ENCODE measurements at places on chromosomes 1 and 21.
A peak's percentile ranks its signal among the peaks of the same experiment; 100 is the strongest.

DNA sequence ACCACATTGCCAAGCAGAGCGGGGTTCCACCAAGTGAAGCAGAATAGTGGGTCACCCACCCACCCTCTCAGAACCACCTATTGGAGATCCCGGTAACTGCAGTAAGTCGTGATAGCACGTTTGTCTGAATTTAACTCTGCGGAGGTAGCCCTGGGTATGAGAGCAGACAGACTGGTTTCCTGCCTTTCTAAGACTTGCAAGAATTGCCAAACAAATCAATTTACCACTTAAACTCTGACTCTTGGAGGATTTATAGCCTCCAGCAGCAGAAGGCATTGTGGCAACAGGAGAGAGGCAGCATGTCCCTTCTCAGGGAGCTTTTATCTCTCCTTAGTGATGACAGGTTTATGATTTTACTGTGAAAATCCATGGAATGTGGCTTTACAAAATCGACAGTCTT lies 287.9 kb upstream of the FMN2 start:
- no peak for DNase-seq

DNA sequence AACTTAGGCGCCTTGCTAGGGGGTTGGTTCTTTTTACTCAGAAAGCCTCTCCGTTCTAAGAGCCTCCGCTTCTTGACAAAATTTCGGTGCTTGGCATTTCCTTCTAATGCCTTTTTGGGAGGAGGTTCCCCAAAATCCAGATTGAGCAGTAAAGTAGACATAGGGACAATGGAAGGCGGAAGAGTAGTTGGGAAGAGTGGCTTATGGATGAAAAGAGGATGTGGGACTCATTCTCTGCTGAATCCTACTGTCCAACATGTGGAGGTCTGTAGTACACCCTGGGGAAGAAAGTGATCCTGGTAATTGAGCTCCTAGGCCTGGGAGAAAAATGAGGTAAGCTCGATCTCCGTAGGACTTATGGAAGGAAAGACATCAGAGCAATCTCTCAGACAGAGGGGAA lies 777 bp upstream of the METTL25B start:
- no peak for DNase-seq

DNA sequence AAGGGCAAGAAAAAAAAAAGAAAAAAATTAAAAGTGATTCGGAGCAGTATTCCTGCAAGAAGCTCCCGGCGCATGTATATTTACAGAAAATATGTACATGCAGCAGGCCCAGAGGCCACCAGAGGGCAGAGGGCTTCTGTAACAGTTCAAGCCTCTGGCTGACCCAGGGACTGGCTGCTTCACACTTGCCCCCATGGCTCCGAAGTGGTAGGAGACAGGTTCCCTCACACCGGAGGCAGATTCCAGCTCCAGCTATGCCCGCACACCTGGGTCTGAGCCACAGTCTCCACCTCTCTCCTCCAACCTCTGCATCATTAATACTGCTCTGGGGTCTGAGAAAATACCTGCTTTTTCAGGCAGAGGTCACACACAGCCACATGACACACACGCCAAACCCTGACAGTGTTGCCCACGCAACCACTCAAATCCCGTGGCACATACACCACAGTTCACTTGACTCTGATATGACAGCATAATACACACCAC lies 2.2 kb upstream of the ARHGAP30 start:
- peak; percentile 64 for DNase-seq

DNA sequence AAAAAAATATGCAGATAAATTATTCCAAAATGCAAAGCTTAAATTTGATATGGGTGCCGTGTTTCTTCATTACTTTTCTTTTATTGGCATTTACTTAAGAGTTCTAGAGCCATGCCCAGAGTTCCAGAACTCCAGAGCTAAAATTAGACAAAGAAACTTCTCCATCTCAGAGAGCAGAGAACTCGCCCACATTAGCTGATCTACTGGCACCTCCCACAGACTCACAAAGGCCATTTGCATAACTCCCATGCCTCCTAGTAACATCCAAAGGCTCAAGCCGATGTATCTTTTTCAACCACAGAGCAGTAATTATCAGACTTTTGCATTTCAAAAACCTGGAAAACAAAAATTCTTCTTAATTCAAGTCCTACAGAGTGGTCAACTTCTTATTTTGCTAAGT lies 323.8 kb upstream of the ST6GALNAC5 start:
- DNase-seq: no peak

DNA sequence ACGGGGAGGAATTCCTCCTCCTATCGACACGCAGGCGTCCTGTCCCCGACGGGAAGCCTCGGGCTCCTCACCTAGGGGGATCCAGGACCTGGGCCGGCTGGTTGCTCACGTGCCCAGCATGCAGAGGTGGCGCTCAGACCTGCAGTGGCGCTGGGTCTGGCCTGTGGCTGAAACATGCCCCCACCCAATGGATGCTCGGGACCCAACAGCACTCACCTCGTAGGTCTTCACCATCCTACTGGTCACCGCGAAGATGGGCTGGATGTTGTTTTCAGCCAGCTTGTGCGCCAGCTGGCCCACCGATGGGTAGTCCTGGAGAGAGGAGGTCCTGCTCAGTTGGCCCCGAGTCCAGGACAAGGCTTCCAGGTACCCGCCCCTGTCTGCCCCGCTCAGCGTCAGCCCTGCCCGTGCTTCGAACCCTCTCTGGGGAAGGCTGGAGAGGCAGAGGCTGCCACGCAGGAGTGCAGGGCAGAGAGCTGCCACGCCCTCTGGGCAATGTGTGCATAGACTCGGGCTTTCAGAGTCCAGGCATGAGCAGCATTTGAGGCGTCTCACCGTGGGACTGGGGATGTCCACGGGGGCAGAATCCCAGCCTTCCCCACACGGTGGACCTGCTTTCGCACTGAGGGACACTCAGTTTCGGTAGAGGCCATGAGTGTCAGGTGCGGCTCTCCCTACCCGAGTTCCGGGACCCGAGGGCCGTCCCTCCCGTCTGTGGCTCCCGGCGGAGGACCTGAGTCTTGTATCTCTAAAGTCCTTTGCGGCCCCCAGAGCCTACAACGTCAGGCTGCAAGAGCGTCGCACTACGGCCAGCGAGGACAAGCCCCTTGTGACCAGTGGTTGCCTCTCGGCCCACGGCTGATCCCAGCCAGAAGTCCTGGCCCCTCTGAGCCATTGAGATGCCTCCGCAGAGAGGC lies 21.6 kb downstream of the ITGB2 start:
- no peak for DNase-seq

DNA sequence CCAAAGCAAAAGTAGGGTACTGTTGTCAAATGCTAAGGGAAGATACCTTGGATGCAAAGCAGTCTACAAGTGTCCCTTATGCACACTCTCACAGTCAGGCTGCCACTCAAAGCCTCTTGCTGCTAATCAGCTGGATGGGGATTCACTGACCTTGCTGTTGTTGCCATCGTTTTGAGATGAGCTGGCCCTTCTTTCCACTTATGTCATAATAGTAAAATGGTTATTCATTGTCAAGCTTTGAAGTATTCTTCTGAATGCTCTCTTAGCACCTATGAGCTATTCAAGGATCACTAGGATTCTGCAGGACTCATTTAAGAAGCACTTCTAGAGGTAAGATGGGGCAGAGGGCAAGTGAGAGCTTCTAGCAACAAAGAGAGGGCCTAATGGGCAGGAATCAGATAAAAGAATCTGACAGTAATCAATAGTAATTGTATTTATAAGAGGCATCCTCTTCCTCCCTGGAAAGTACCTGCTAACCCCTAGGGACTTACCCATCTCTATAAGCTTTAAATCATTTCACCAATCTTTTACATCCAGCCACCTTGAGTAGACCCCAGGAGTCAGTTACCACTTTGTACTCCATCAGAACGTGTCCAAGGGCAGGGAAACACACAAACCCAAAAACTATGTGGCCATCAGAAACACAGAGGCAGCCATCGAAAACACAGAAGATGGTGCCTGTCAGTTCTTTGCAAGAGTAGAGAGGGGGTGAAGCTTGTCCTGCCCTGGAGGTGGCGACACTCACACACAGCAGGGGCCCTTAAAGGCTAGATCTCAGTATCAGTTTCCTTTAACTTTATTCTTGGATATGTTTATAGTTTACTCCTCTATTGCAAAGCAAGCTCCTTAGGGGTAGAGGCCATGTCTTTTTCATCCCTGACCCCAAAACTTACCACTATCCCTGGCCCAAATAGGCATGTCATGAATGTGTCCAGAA lies 103.7 kb upstream of the NFIA start:
- peak; percentile 58 for DNase-seq

- DNase-seq: peak; percentile 19
Observed at GRCh38 chr1:211281320-211282022, 22.3 kb downstream of the RCOR3 start.

GRCh38 chr1:104852151-104852550 lies 1102.5 kb downstream of the AMY1C start:
- DNase-seq: no peak

DNA sequence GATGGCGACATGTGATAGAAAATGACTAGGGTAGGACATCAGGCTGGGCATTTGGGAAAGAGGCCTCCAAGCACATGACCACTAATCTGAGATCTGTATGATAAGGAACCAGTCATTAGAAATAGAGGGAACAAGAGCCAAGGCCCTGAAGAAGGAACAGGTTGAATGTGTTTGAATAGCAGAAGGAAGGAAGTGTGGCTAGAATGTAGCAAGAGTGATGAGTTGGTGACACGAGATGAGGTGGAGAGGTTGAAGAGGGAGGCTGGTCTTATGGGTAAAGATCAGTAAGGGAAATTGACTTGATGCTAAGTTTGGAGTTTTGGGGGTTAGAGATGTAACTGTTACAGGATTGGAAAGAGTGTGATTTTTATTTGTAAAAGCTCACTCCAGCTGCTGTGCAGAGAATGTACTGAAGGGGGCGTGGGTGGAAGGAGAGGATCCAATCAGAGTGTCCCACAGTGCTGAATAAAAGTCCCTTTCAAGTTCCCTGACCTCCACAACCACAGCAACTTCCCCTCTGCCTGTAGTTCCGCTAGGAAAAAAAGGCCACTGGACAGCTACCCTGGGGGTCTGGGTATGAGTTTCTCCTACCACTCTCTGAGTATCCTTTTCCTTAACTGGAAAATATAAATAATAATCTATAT lies 295.0 kb downstream of the OMA1 start:
- peak; percentile 12 for DNase-seq

GRCh38 chr1:204313675-204314074 lies 46.1 kb downstream of the PLEKHA6 start:
- no peak for DNase-seq

- no peak for DNase-seq
Observed at GRCh38 chr1:177017287-177017852, 147.1 kb downstream of the ASTN1 start.

- DNase-seq: no peak
Observed at GRCh38 chr1:187680823-187681222, 852.1 kb downstream of the PLA2G4A start.

GRCh38 chr1:151455966-151456365 lies 3.3 kb downstream of the POGZ start:
- no peak for DNase-seq

- no peak for DNase-seq
Observed at GRCh38 chr1:119564548-119564947, 57.5 kb downstream of the HSD3B1 start.

All from activated CD4-positive, alpha-beta memory T cell treated with anti-CD3 and anti-CD28 coated beads for 36 hours (primary cell).